ENCODE measurements at places on chromosomes 4 and X.

- DNase-seq = no peak
Observed at GRCh38 chr4:186500721-186501304, 54.6 kb downstream of the MTNR1A start.

GRCh38 chr4:61406677-61407076, 206.6 kb downstream of the ADGRL3 start:
- no peak for DNase-seq

DNA sequence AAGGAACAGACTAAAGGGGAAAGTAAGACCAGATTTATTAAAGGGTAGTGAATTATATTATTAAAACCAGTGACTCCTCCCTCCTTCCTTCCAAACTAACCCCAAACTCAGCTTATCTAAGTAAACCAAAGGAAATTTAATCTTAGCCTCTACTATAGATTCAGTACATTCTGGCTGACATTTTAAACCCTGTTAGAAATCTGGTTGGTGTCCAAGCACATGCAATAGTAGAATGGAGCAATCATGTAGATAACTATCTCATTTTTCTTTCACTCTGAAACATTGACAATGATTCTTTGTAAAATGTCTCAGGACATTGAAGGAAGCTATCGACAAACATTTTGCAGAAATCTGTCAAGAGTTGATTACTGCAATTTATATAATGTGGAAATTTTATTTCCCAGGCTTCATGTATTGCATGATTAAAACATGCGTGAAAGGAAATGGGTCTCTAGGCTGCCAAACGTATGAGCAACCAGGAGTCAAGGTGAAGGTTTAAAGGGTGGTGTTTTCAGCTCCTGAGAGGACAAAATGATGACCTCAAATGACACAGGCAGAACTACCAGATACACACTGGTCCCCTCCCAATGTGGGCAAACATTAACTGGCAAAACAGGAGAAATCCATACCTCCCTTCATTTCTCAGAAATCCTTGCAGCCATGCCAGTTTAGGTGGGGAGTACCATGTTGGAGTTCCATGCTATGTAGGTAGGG, 58.2 kb upstream of the RBM47 start:
- DNase-seq = no peak

- no peak for DNase-seq
Observed at GRCh38 chrX:105307762-105308161, 87.3 kb upstream of the TEX13A start.

- DNase-seq = no peak
Observed at GRCh38 chr4:47733302-47734175, 104.3 kb downstream of the CORIN start.

DNA sequence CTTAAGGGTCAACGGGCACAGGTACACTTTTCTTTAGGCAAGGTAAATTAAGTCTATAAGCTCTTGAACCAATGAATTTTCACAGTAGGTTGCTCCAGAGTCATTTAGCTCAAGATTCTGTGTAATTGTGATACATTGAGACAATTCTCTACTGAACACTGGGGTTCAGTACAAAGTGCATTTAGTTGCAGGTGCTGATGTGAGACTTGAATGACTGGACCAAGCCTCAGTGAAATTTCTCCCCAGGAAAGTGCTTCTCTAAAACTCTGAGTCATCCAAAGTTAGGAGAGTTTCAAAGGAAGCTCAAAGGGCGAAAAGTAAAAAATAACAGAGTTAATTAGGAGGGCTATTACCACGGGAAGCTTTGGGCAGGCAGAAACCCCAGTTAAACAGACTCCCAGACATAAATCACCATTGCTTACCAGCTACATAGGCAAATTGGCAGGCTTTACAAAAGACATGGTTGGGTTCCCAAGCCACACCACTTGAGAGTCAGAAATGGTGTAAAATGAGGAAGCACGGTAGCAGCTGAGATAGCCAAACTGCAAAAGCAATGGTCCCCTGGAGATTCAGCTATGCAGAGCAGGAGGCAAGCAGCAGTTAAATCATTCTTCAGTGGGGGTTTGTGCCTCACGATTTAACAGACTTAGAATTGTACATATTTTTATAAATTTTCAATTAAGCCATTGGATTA, 202.6 kb downstream of the PCDH19 start:
- DNase-seq = no peak

GRCh38 chrX:150372280-150372679, 9.2 kb downstream of the MAMLD1 start:
- no peak for DNase-seq

- no peak for DNase-seq
Observed at GRCh38 chr4:151043803-151044515, 28.9 kb upstream of the LRBA start.

DNA sequence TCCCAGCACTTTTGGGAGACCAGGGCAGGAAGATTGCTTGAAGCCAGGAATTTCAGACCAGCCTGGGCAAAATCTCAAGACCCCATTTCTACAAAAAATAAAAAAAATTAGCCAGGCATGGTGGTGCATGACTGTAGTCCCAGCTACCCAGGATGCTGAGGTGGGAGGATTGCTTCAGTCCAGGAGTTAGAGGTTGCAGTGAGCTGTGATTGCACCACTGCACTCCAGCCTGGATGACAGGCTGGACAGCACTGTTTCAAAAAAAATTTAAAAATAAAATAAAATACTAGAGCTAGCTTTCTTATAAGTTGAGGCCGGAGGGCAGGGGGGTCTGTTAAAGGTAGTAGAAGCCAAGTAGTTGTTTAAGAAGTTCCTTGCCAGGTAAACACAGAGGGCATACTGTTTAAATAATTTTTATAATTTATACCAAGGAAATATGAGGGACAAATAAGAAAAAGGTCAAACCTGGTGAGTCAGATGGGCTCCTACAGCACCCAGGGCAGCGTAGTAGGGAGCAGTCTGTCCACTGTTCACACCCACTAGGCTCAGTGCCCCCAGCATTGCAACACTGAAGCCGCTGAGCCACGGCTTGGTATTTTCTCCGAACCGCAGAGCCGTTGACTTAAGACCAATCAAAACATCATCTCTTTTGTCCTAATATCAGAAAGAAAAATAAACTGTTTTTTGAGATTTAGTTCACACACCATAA, 17.3 kb downstream of the COQ2 start:
- no peak for DNase-seq

- DNase-seq = no peak
Observed at GRCh38 chrX:133916984-133917722, 68.2 kb downstream of the GPC3 start.

DNA sequence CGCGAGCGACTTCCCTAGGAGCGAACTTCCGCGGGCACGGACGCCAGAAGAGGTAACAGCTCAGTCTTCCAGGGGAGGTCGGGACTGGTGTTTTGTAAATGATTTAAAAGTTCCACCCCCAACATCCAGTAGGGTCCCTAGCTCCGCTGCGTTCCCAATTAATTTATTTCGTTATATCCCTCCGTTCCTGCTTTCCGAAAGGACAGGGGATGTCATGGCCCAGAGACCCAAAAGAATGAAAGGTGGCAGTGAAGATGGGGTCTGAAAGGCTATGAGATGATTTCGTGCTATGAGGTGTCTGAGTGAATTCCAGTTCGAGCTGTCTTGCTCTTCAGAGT, 373 bp upstream of the SMIM43 start:
- DNase-seq = no peak

GRCh38 chr4:146381263-146381872, 140.4 kb downstream of the SLC10A7 start:
- no peak for DNase-seq

- DNase-seq = no peak
Observed at GRCh38 chr4:25954293-25954904, 40.4 kb downstream of the SMIM20 start.

DNA sequence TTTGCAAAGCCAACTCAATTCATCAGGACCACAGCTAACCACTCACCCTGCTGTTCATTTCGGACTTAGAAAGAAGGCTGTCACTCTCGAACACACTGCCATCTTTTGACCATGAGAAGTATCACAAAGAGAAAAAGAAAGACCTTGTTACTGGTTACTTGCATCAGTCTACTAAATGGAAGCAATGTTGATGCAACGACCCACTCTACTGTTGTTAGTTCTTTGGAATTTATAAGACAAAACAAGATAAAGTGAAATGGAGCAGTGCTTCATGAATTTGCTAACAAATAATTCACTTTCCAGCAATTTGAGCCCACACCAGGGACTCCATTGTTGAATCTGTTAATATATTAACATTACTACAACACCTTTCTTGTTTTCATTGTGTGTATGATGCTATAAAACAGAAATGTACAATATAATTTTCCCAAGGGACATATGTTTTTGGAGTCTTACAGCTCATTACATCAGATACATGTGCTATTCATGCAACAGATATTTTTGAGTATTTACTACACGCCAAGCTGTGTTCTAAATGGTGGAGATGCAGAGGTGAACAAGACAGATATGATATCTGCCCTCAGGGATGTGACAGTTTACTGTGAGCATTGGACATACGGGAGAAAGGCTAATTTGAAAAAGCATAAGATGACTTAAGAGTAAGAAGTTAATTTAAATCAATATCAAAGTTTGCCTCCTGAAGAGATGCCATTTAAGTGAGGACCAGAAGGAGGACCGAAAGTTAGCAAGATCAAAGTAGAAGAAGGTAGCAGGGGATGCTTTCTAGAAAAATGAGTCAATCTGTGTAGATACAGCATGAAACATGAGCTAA, 87.2 kb downstream of the AREG start:
- peak; percentile 36 for DNase-seq

- no peak for DNase-seq
Observed at GRCh38 chrX:66634272-66634671, 4.6 kb downstream of the EDA2R start.

DNA sequence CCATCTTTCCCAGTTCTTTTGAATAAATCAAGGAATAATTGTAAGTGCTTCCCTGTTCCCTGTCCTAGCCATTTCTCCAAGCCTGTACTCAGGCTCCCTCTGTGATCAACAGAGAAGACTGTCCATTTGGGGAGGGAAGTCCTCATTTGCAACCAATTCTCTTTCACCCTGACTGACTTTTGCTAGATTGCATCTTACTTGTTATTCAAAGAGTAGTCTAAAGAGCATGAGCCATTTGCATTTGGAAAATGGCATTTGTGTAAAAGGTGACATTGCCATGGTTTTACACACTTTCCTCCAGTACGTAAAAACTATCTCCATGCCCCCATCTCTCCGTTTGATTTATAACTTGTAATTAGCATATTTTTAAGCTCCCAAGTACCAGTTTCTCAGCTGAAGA, 110.6 kb downstream of the MBNL3 start:
- no peak for DNase-seq

DNA sequence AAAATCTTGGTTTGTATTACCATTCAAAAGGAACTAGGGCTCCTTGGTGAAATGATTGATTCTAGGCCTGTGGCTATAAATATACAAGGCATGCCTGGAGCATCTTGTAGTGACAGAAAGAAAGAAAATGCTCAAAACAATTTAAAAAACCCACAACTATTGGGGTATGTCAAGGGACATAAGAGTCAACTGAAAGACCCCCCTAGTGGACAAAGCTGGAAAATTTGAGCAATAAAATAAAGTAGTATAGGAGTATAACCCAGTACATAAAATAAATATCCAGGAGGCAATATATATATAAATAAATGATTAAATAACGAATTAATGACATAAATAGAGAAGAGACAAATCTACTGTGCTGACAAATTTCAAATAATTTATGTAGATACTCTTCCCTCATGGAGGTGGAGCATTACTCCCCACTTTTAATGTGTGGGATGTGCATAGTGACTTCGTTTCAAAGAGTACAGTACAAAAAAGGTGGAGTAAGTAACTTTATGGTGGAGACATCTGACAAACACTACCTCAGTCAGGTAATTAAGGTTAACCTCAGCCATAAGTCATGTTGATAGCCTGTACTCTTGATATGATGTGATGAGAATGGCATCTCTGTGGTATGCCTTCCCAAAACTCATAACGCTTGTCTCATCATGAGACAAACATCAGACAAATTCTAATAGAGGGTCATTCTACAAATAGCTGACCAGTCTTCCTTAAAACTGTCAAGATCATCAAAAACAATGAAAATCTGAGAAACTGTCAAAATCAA, 185.0 kb upstream of the GLRA2 start:
- DNase-seq = no peak

DNA sequence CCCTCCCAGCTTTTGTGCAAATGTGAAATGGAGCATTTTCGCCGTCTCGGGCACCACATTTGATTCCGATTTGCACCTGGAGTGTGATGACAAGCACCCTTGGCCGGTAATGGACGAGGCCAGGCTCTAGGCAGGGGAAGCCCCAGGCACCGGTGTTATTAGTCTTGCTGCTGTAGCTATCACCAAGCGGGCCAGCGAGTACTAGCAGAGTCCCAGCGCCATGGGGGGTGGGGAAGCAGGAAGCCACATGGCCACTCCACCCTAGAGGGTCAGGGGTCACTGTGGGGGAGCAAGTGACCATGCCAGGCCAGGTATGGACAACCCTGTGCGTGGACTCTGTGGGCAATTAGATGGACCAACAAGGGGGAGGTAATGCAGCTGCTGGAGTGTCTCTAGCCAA, 88.8 kb downstream of the CPZ start:
- no peak for DNase-seq

DNA sequence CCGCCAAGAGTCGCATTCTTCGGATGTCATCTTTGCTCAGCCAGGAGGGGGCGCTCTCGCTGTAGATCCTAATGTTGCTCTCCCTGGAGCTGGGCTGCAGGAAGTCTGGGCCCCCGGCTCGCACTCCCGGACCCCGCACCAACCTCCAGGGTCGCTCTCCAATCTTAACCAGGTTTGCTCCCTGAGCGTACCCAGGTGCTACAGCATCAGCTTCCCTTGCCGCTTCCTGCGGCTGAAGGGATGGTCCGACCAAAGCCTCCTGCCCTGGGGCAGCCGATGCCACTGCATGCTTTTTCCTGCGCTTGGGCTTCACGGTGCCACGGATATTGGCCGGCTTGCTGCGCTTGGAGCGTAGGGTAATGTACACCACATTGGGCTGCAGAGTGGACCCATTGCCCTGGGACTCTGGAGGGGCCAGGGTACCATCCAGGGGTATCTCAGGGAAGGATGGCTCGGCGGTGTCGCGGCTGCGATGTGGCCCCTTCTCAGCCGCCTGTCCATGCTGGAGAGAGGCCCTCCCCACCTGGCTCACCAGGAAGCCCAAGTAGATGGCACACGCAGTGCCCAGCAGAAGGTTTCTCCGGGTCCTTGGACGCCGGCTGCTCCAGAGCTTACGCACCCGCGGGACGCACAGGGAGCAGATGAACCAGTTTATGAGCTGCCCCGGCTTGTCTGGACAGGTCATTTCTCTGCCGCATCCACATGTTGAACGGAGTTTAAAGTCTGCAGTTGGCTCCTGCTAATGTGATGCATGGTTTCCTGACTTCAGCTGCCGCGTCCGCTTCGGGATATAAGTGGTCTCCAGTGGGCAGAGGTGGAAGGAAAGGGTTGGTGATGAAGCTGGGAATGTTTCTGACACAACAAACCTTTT, 1.9 kb downstream of the GASK1B start:
- no peak for DNase-seq

GRCh38 chr4:137509855-137510282, 22.4 kb downstream of the PCDH18 start:
- DNase-seq = no peak

DNA sequence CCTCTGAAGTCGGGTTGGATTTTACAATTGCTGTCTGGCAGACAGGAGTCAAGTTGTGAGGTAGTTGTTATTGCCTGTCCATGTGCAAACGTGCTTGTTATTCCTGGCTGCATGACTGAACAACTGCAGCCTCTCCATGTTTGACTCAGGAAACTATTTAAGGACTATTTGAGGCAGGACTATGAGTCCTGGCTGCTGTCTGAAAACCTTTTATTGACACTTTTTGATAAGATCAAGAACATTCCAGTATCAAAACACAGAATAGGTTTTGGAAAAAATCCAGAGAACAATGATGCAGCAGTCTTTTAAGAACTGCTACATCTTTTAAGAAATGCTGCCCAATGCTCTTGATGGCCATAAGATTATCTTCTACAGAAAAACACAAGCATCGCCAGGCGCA, 10.0 kb upstream of the SPRY1 start:
- DNase-seq = no peak

GRCh38 chr4:181674315-181674875, 568.8 kb upstream of the TENM3 start:
- DNase-seq = no peak

All from CD4-positive, alpha-beta T cell treated with Interleukin-10 for 1 hour (primary cell).